Activated naive CD8-positive, alpha-beta T cell treated with anti-CD3 and anti-CD28 coated beads, Interleukin-2, amount 10 ng/mL, durations not matched to agents 7 days and 5 days (primary cell): ENCODE measurements at places on chromosomes 2 and 18.

GRCh38 chr2:68807821-68808266, 63.4 kb downstream of the BMP10 start:
- DNase-seq: no peak
- peak overlapping the region; percentile 74 for H3K27ac ChIP-seq
- H3K36me3 ChIP-seq: peaks cover 41% of the 10 kb centered on the region
- no peaks in the 10 kb centered on the region for H3K27me3 ChIP-seq

- no peak overlapping the region for H3K27ac ChIP-seq
- peaks cover 23% of the 10 kb centered on the region for H3K4me1 ChIP-seq
- no peak for DNase-seq
- no peak overlapping the region for H3K4me3 ChIP-seq
Measured at GRCh38 chr2:158460632-158461297, 4.0 kb downstream of the PKP4 start.

GRCh38 chr18:59353079-59353680, 5.9 kb downstream of the LMAN1 start:
- peaks cover 39% of the 10 kb centered on the region for H3K4me1 ChIP-seq
- H3K36me3 ChIP-seq: peaks cover 46% of the 10 kb centered on the region
- DNase-seq: no peak
- H3K27me3 ChIP-seq: no peaks in the 10 kb centered on the region
- H3K27ac ChIP-seq: peak overlapping the region; percentile 40
- no peak overlapping the region for H3K4me3 ChIP-seq

- peak overlapping the region; percentile 71 for H3K27ac ChIP-seq
- H3K4me3 ChIP-seq: peak overlapping the region; percentile 44
- peak; percentile 48 for DNase-seq
- no peaks in the 10 kb centered on the region for H3K27me3 ChIP-seq
- H3K4me1 ChIP-seq: peaks cover 19% of the 10 kb centered on the region
Measured at GRCh38 chr2:239164335-239164871, 236.4 kb downstream of the HDAC4 start.

DNA sequence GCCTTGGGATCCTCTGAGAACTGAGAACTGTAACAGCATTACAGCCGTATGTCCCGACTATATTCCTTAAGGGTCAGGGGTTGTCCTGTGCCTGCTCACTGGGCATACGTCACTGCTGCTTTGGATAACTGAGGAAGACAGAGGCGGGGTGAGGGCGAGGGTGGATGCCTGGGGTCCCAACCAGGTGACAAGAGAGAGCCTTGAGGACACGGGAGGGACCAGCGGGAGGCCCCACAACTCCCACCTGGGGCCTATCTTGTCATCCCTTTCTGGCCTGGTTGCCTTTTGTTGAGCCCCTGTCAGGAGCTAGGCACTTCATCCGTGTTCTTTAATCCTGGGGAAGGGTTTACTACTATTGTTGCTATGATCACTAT, 28.8 kb downstream of the INPP5D start:
- no peak for DNase-seq
- peaks cover 37% of the 10 kb centered on the region for H3K4me1 ChIP-seq
- H3K27ac ChIP-seq: no peak overlapping the region

DNA sequence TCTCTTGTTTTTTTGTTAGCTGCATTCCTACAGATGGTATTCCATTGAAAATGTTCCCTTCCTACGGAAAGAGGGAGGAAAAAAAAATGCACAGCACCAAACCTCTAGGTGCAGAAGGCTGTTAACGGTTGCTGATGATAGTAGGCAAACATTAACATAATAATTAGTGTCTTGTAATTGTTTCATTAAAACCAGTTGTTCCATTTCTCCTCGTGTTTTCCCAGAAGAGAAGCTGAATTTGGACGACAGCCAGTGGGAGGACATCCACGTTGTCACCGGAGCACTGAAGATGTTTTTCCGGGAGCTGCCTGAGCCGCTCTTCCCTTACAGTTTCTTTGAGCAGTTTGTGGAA, 494.7 kb downstream of the ARHGAP15 start:
- H3K27me3 ChIP-seq: no peaks in the 10 kb centered on the region
- H3K4me1 ChIP-seq: peaks cover 12% of the 10 kb centered on the region
- no peak overlapping the region for H3K27ac ChIP-seq
- H3K36me3 ChIP-seq: peaks cover 57% of the 10 kb centered on the region

DNA sequence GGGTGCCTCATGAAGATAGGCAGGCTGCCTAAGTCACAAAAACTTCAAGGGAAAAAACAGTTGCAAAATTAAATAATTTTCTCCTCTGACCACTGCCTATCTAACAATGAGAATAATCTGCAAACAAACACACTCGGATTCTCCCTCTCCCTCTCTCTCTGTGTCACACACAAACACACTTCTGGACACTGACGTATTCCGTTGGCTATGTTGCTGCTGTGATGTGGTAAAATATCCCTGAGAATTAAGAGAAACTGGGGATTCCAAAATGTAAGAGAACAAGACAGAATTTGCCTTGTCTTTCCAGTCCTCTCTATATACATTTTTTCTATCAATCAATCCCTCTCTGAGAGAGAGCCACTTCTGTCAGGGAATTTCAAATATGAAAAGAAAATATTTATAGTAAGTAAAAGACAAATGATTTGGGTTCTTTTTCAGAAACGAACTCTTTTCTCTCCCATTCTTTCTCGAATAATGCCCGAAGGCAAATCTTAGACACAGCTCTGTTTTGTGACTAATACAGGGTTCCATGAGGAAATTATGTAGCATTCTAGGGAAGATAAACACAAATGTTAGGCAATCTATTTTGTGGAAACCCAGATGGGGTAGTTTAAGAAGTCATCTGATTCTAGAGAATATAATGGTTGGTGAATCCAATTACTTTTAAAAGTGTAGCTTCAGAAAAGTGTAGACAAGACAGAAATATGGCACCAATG, 310.3 kb upstream of the CYP26B1 start:
- H3K27ac ChIP-seq: no peak overlapping the region
- H3K4me1 ChIP-seq: no peaks in the 10 kb centered on the region
- H3K27me3 ChIP-seq: no peaks in the 10 kb centered on the region
- no peak overlapping the region for H3K4me3 ChIP-seq
- DNase-seq: no peak

GRCh38 chr2:152098496-152099366, at the start of gene CACNB4:
Gene CACNB4, minus strand, starts transcription at chr2:152099044.
- H3K27me3 ChIP-seq: peaks cover 59% of the 10 kb centered on the region
- no peaks in the 10 kb centered on the region for H3K36me3 ChIP-seq
- H3K4me3 ChIP-seq: peak within 1 kb of the TSS; percentile 80
- peak; percentile 35 for DNase-seq
- no peak within 1 kb of the TSS for H3K27ac ChIP-seq

- no peak for DNase-seq
- no peak overlapping the region for H3K27ac ChIP-seq
- H3K36me3 ChIP-seq: peaks cover 3% of the 10 kb centered on the region
- H3K27me3 ChIP-seq: peaks cover 4% of the 10 kb centered on the region
- peaks cover 31% of the 10 kb centered on the region for H3K4me1 ChIP-seq
- no peak overlapping the region for H3K4me3 ChIP-seq
Measured at GRCh38 chr2:9767656-9768281, 75.5 kb upstream of the TAF1B start.

- H3K4me1 ChIP-seq: peaks cover 12% of the 10 kb centered on the region
- peak overlapping the region; percentile 43 for H3K4me3 ChIP-seq
- H3K36me3 ChIP-seq: no peaks in the 10 kb centered on the region
- no peaks in the 10 kb centered on the region for H3K27me3 ChIP-seq
Measured at GRCh38 chr2:157261199-157261782, 3.8 kb downstream of the GALNT5 start.

DNA sequence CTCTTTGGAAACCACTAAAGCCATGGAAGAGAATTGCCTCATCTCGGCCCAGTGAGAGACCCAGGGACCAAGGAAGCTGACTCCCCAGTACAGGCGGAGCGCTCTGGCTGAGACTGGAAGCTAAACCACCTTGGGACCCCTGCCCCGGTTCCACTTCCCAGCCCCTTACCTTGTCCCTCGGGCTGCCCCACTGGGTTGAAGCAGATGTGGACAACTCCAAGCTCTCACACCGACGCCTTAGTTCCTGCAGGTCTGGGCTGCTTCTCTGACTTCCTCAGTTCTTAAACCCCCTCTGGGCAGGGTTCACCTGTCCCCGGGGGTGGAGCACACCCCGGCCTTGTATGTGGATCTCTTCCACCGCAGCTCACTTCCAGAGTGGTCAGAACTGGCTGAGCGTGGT, 266.2 kb downstream of the PHLPP1 start:
- H3K4me1 ChIP-seq: no peaks in the 10 kb centered on the region
- no peaks in the 10 kb centered on the region for H3K27me3 ChIP-seq
- no peaks in the 10 kb centered on the region for H3K36me3 ChIP-seq
- H3K4me3 ChIP-seq: no peak overlapping the region

DNA sequence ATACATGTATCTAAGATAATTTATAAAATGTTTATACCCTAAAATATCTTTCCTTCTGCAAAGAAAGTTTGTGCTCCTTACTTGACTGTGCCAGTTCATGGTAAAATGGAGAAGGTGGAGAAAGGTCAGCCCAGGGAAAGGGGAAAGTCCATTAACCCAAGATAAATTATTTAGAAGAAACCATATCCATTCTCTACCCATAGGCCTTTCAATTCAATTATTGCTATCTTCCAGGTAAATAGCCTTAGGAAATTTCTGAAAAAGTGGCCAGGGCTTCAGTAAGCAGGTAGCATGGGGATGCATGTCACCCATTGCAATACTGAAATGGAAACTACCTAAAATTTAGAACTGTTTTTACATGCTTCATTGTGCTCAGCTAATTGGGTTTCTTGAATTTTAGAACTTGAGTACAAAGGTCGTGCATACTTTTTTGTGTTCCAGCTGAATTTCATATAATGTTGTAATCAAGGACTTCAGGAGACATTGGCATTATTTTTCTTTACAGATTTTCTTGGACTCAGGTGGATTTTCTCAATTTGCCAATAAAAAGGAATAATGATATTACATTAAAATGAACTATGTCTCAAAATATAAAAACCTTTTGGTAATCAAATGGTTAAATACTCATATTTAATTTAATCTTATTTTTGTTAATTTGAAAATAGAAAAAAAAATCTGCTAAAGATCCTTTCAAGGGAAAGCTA, 124.9 kb downstream of the CSRNP3 start:
- H3K27ac ChIP-seq: no peak overlapping the region
- no peak overlapping the region for H3K4me3 ChIP-seq
- H3K27me3 ChIP-seq: peaks cover 4% of the 10 kb centered on the region
- H3K4me1 ChIP-seq: no peaks in the 10 kb centered on the region

GRCh38 chr2:105055613-105056012, 17.7 kb downstream of the MRPS9 start:
- no peak overlapping the region for H3K27ac ChIP-seq
- DNase-seq: no peak
- peaks cover 20% of the 10 kb centered on the region for H3K36me3 ChIP-seq
- H3K27me3 ChIP-seq: no peaks in the 10 kb centered on the region
- H3K4me3 ChIP-seq: no peak overlapping the region
